ENCODE measurements at places on chromosomes 13 and 19. TPM values are rescaled to one million over a fixed set of nuclear protein-coding genes. Genes with fewer than 3 reads are reported as not detected.

GRCh38 chr13:61600360-61601033 lies 184.8 kb upstream of the PCDH20 start:
- DNase-seq, result no peak

GRCh38 chr19:55586976-55587668 lies 6.5 kb upstream of the ZNF579 start:
- peak; percentile 94 for DNase-seq

Gene ZNF600
- polyA plus RNA-seq, result 9.4 TPM

Gene CACNG6
- 1.00 TPM for polyA plus RNA-seq

Gene CGB3
- not detected for polyA plus RNA-seq

DNA sequence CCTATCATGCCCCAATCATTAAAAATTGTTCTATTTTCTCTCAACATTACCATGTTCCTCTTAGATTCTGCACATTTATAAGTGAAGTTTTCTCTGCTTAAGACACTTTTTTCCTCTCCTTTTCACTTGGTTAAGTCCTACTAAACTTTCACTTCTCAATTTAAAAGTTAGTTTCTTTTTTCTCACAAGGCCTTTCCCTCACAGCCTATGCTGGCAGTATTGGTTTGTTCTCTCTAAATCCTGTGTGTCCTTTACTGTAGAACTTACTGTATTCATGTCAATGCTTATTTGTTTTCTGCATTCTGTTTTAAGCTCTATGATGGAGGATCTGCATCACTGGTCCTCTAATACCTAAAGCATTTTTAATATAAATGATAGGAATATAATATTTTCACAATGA lies 2816.6 kb downstream of the PCDH9 start:
- DNase-seq, result no peak

Gene ZNF677
- 46.6 TPM for polyA plus RNA-seq

DNA sequence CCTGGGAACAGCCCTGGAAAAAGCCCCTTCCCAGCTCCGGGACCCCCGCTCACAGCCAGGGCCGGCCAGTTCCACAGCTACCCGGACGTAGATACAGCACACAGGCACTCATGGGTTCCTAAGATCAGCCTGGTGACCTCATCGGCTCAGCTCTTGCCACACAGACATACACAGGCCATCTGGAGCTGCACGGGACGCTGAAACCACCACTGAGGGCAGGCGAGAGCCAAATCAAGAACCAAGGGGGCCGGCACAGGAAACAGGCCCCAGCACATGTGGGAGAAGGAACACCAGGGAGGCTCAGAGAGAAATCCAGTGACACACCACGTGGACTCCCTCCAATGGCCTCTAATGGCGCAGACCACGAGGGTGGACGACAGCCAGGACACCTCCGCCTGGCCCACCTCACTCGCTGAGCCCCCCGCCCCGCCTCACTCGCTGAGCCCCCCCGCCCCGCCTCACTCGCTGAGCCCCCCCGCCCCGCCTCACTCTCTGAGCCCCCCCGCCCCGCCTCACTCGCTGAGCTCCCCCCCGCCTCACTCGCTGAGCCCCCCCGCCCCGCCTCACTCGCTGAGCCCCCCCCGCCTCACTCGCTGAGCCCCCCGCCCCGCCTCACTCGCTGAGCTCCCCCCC lies 69.7 kb upstream of the C13orf46 start:
- no peak for DNase-seq

Gene FFAR1
- 0.25 TPM for polyA plus RNA-seq

Gene IZUMO2
- not detected for polyA plus RNA-seq

Gene ARRDC5
- 0.09 TPM for polyA plus RNA-seq

DNA sequence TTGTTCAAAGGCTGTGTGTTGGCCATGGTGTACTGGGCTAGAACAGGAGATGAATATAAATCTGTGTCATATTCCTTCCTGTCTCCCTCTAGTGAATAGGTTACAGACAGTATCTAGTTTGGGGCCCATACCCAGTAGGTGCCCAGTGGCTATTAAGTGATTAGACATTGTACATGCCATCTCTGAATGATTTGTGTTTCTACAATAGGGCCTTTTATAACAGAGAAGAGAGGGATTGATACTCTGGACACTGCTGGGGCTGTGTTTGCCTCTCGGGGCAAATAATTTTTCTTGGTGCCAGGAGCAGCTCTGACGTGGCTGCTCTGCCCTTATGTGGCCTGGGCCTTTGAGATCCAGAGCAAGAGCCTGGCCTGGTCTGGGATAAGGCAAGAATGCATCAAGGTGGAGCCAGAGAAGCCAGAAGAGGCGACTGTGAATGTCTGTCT lies 403.1 kb downstream of the SPRY2 start:
- DNase-seq, result no peak

Gene FFAR3
- polyA plus RNA-seq, result 0.11 TPM

Gene GRK1
- 0.12 TPM for polyA plus RNA-seq

Gene ZNF441
- polyA plus RNA-seq, result 18.4 TPM

Gene SHISA2
- 67.6 TPM for polyA plus RNA-seq

Gene TICAM1
- polyA plus RNA-seq, result 6.6 TPM

- DNase-seq, result no peak
These were observed 16.2 kb upstream of the NFIC start for GRCh38 chr19:3350014-3350663.

DNA sequence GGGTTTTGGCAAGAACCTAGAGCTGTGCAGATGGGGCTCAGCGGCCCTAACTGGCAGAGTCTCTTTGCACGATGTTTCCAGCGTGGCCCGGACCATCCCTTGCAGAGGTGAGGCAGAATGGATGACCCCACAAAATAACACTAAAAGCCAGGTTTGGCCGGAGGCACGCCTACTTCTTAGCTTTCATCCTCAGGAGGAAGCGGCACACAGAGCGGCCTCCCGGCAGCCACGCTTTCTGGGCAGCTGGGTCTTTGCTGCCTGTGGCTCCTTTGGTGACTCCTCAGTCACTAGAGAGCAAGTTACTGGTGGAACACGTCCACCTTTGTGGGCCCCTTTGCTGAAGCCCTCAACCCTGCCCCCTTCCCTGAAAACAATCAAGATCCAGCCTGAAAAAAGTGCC lies 25.2 kb downstream of the TEX29 start:
- DNase-seq, result no peak

GRCh38 chr13:66665991-66666390 lies 564.1 kb downstream of the PCDH9 start:
- DNase-seq, result peak; percentile 55

GRCh38 chr19:10885201-10886169 lies 14.1 kb downstream of the CARM1 start:
- no peak for DNase-seq

- no peak for DNase-seq
These were observed 18.0 kb downstream of the ZNF91 start for GRCh38 chr19:23377276-23377675.

- peak; percentile 59 for DNase-seq
These were observed 1.1 kb downstream of the ADAMTS10 start for GRCh38 chr19:8609279-8610040.

Gene DAND5
- 0.18 TPM for polyA plus RNA-seq

Gene SYCN
- not detected for polyA plus RNA-seq

DNA sequence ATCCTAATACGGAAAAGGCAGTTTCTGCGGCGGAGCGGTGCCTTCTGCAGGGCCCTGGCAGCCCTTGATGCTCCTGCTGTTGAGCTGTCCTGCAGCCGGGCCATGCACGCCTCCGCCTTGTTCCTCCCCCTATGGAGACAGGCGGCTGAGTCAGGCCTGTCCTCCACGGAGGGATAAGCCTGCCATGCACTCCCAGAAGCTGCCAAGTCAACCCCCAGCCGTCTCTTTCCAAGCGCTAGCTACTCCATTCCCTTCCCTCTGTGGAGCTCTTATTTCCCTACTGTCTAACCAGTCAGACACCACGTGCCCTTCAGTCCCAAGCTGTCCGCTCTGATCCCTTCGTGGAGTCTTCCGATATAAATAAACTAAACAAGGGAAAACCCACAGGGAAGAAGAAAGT lies 197.0 kb downstream of the COL4A1 start:
- no peak for DNase-seq

DNA sequence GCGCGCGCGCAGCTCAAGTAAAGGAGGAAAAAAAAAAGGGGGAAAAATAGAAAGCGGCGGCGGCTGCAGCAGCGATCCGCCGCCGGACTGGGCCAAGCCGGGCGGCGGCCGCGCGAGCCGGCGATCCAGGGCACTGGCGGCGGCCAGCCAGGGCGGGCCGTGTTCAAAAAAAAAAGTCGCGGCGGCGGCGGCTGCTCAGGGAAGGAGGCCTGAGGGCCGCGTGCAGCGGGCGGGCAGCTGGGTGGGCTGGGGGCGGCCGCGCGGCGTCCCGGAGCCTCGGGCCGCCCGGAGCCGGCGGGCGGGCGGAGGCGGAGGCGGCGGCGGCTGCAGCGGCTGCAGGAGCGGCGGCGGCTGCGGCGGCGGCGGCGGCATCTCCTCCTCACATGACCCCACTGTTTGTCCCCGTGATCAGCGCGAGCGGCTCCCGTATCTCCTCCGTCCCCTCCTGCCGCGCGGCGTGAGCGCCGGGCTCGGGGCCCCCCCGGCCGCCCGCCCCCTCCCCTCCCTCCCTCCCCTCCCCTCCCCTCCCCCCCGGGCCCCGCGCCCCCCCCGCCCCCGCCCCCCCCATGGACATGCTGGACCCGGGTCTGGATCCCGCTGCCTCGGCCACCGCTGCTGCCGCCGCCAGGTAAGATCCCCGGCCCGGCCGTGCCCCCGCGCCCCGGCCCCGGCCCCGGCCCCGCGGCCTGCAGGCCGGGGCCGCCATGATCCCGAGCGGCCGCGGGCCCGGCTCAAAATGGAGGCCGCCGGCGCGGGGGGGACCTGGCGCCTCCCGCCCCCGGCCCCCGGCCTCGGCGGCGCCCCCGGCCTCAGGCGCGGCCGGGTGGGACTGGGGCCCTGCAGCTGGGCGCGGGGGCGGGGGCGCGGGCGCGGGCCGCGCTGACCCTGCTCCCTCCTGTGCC lies at the start of gene USF2:
Gene USF2 (plus strand): TSS at position 427 of the 902 bp plus-strand sequence. CDS start 140 bp downstream, at position 567.
- DNase-seq, result no peak

DNA sequence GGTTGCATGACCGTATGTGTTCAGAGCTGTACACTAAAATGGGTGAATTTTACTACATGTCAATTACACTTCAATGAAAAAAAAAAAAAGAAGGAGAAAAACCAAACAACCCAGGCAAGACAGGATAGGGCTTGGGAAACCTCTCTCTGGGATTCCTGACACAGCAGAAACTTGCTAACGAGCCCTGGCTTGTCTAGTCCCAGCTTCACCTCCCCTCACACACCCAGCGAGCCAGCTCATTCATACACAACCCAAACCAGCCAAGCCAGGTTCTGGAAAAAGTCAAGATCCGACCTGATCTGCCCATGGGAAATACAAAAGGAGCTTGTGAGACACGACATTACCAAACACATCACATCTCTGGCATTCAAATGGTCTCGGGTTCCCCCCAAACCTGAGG lies 3.7 kb upstream of the TECR start:
- DNase-seq, result no peak

DNA sequence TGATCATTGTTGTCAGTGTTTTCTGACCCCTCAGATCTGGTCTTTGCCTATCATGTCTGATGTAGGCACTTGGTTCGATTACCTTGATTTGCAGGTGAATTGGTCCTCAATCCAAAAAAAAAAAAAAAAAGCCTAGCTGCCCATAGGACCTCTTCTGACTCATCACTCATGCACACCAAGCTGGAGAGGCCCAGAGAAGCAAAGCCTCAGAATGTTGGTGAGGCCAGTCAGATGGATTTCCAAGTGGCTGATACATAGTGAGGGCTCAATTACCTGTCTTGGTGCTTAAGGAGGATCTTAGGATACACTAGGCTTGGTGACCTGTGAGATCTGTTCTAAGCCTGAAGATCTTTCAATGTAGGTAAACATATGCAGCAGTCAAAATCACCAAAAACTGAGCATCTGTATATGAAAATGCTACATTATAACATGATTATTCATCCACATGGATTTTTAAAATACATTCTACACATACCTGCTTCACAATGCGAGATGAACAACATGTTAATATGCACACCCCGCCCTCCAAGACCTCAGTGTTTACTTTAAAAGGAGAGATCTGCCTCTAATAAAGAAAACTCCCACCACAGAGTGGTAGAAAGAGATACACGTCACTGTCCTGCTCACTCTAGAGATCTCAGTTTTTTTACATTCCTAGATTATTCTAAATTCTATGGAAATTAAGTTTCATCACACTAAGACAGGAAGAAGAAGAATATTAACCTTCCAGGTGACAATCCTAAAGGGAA lies 79.9 kb upstream of the RAP2A start:
- DNase-seq, result no peak

DNA sequence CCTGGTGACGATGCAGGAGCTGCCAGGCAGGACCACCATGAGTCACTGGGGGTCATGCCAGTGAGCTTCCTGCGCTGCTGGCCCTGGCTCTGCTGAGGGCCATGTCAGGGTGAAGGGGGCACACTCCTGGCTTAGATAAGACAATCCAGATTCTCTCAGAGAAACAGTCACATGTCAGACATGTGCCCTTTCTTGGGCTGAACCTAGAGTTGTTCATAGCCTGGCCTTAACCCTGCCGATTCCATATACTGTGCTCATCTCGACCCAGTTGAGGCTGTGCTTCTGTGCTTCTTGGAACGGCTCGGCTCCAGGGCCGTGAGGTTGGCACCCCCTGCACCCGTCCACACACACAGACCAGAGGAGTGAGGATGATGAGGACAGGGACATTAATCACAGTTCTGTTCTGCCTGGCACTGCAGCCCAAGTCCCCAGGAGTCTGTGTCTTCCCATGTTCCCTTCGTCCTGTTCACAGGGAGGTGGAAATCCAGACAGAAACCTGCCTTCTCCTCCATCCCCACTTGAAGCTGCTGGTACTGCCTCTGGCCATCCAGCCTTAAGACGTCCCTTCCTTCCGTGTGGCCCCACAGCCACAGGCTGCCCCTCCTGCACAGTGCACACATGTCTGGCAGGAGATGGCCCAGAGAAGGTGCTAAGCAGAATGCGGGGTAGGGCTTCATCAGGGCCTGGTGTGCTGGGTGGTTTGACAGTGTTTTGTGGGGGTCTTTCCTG lies 50.0 kb downstream of the LYL1 start:
- no peak for DNase-seq

DNA sequence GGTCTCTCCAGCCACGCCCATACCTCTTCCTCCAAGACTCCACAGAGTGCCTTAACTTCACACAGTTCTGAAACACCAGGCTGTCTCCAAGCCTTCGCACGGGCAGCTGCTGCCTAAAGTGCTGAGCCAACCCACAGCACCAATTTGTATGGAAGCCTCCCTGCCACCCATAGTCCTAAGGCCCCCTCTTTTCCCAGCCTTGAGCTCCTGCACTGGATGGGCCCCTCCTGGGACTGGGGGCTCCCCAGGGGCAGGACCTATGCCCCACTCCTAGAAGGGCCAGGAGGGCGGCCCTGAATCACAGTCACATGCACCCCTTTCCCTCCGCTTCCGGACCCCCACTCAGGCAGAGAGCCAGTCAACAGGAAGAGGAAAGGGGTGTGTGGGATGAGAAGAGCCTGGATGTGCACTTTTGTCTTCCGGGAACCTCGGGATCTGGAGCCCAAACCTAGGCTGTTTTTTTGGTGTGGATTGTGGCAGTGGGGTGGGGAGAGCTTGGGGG lies 5.1 kb upstream of the FCER2 start:
- DNase-seq, result no peak

GRCh38 chr13:52892925-52893324 lies 44.5 kb upstream of the PCDH8 start:
- no peak for DNase-seq

- no peak for DNase-seq
These were observed 20.2 kb downstream of the MED26 start for GRCh38 chr19:16607819-16608218.

- no peak for DNase-seq
These were observed 36.6 kb upstream of the MEDAG start for GRCh38 chr13:30869491-30869890.
